ENCODE measurements at places on chromosomes 11 and 22.

DNA sequence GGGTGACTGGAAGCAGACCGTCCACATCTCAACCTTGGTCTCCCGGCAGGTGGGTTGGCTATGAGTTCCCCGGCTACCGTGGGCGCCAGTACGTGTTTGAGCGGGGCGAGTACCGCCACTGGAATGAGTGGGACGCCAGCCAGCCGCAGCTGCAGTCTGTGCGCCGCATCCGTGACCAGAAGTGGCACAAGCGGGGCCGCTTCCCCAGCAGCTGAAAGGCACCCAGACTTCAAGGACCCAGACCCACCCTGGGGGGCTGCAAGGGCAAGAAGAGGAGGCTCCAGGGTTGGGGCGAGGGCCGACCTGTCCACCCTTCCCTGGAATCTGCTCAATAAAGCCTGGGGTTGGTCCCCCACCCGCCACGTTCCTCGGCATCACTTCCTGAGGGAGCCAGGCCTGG is 7.3 kb downstream of the CRYBB3 start:
- DNase-seq = no peak

GRCh38 chr11:30960387-30960992 is 374.3 kb upstream of the MPPED2 start:
- no peak for DNase-seq

GRCh38 chr11:64429970-64430369 is 71.0 kb downstream of the RPS6KA4 start:
- DNase-seq = no peak

DNA sequence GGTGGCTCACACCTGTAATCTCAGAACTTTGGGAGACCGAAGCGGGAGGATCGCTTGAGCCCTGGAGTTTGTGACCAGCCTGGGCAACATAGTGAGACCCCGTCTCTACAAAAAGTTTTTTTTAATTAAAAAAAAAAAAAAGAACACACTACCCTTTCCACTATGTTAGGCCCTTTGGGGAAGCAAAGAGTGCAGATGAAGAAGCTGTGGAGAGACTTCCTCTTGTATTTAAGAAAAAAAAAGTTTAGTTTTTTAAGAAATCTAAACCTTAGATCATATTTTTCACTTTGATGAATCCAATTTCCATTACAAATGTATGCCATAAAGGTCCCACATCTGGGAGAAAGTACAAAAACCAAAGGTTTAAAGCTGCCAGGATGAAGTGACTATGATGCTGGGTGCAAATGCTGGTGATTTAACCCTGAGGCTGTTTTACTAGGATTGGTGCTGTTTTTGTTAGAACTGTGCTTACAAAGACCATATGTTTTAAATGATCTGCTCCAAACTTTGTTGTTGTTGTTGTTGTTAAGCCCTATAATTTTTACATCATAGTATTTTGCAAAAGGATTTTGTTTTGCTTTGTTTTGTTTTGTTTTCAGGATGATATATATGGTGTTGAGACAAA is 28.9 kb upstream of the ACER3 start:
- no peak for DNase-seq

All from stimulated activated naive CD4-positive, alpha-beta T cell (primary cell).